ENCODE measurements at places on chromosomes 2 and 18.

GRCh38 chr18:79903787-79904356 is 47.6 kb downstream of the SLC66A2 start:
- DNase-seq, result no peak

DNA sequence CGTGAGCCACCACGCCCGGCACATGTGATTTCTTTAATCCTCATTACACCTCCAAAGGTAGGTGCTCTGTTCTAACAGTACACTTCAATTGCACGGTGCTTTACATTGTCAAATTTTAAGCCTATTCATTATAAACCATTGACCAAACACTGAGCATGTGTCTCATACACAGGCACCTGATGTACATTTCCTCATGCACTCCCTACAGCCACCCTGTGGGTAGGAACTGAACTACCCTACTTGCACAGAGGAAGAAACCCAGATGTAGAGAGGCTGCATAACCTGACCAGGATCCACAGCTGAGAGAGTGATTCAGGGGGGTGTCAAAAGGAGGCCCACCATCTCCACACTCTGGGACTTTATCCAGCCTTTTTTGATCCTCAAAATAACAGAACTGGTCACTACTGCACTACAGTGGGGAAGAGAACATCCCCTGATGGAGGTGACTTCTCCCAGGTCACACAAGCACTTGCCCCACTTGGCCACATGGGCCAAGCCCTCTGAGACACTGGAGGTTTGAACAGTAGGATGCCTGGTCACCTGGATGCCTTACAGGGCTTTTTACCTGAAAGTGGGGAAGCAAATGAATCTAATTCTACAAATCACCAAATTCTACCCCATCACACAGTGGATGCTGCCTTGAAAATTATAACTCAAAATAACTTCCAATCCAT is 6.9 kb upstream of the DPYSL5 start:
- DNase-seq, result no peak

DNA sequence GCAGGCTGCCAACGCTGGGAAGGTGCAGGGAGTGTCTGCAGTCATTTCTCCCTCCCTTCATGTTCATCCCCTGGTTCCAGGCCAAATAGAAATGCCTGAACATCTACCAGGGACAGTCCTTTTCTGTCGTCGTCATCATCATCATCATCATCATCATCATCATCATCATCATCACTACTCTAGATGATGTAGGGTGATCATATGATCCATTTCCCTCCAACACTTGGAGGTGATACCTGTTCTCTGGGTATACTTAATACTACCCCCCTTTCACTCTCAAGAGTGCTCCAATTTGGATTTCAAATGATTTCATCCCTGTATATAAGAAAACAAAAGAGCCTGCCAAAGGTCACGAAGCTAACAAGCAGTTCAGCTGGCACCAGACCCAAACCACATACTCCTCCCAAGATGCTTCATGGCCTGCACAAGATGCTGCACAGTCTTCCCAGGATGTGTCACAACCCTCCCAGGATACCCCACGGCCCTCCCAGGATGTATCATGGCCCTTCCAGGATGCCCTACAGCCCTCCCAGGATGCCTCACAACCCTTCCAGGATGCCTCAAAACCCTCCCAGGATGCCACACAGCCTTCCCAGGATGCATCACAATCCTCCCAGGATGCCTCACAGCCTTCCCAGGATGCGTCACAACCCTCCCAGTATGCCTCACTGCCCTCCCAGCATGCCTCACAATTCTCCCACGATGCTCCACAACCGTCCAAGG is 257.9 kb downstream of the DYSF start:
- DNase-seq, result no peak

DNA sequence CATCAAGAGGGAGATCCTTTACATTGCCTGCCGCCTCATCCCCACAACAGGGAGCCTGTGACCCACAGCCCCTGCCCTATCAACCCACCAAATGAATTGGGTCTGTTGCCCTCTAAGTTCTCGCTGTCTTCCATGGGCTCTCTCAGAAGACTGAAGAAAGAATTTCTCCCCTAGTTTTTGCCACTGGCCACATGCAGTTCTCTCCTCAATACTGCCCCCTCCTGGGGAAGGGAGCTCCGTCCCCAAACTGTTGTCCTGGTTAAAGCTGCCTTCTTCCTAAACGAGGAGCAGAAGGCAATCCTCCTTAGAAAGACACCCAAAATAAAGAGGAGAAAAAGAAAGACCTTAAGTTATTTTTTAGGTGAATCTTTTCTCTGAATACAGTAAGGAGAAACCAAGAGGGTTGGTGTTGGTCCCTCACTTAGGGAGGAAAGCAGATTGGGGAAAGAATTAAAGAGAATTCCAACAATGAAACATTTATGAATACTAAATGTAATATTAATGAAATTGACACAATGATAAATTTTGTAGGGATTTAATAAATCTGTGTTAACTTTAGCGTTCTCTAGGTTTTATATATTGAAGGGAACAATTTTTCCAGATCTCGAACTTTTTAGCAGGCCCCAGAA is 31.1 kb upstream of the SATB2 start:
- no peak for DNase-seq

DNA sequence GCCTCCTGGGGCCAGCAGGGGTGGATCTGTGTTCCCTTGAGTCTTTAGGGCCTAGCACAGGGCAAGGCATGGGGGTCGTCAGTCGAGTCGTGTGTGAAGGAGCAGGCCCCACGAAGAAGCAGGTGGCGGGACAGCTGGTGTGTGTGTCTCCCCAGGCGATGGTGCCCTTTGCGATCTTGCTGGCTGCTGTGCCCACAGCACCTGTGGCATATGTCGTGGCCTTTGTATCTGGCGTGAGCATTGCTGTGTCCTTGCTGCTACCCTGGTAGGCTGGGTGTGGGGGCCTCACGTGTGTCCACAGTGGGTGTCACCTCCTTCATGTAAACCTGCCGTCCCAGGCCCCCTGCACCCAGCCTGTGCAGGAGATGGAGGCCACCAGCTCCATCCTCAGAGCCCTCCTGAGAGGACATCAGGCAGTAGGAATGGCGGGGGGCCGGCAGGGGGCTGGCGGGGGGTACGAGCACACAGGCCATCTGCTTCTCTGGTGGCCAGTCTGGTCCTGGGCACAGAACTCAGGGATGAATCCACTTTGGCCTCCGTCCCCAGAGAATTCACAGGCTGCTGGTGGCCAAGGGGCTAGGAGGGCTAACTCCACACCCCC is 13.2 kb downstream of the MFSD2B start:
- DNase-seq, result no peak

GRCh38 chr2:71581026-71581425 is 127.7 kb downstream of the DYSF start:
- DNase-seq, result no peak

GRCh38 chr2:48414640-48414979 is 115.3 kb upstream of the STON1 start:
- DNase-seq, result no peak

DNA sequence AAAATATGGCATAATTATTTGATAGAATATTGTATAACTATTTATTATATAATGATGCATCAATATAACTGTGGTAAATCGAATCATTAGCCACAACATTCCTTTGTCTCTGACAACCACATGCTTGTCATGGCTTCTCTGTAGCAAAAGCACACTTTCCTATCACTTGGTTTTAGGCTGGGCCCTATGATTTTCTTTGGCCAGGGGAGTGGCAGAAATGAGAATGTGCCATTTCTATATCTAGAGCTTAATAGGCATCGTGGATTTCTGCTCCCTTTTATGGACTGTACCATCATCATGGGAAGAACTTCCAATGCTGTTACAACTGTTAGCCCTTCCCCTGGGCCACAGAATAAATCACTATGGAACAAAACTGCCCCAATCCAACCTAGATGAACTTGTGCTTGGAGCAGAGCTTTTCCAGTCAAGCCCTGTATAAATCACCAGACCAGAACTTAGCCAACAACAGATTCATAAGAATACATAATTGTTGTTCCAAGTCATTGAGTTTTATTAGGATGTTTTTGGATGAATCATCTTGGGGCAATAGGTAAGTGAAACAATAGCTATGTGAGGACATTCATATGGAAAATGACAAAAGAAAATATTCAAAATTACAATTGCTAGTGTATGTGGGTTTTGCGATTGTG is 715.8 kb downstream of the ERBB4 start:
- no peak for DNase-seq

DNA sequence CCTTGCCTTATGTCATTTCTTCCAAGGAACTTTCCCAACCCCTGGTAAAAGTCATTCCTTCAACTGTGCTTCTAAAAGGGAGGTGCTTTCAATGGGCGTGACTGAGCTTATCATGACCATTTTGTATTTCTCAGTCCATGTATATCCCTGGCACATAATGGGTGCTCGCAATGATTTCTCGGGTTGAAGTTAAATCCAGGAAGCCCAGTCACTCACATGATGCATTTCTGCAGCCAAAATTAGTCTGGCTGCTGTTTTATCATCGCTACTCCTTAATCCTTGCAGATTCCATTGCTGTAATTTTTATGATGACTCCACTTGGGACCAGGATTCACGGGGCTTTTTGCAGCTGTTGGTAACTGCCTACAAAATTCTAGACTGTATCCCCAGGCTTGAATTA is 25.9 kb upstream of the RFX8 start:
- no peak for DNase-seq

DNA sequence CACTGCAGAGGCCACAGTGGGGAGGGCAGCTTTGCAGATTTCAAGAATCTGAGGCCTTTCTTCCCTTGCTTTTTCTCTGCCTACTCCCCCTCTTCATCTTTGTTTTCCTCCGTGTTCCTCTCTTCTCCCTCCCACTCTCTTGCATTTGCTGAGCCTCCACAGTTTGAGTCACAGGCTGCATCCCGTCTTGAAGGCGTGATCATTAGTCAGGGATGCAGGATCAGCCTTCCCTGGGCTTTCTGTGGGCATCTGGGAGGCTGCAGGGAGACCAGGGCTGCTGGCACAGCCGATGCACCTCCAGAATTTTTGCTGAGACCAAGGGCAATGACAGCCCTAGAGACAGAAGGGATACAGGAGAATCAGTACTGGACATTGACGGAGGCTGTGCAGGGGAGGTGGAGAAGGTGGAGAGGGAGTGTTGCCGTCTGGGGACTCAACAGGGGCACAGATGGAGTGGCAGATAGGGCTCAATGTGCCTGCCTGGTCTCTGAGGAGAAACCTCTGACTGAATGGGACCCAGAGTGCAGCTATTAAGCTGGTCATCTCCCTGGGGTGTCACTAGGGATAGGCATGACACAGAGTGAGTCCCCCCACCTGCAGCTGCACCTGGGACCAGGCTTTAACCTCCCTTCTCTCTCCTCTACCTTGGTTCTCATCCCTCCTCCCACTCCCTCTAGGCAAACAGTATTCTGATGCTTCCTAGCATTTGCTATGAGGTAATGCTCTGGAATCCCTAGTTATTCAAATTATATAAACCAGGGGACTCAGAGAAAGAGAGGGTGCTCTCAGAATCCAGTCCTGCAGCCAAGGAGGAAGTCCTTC is 29.0 kb upstream of the DNAJC27 start:
- no peak for DNase-seq

DNA sequence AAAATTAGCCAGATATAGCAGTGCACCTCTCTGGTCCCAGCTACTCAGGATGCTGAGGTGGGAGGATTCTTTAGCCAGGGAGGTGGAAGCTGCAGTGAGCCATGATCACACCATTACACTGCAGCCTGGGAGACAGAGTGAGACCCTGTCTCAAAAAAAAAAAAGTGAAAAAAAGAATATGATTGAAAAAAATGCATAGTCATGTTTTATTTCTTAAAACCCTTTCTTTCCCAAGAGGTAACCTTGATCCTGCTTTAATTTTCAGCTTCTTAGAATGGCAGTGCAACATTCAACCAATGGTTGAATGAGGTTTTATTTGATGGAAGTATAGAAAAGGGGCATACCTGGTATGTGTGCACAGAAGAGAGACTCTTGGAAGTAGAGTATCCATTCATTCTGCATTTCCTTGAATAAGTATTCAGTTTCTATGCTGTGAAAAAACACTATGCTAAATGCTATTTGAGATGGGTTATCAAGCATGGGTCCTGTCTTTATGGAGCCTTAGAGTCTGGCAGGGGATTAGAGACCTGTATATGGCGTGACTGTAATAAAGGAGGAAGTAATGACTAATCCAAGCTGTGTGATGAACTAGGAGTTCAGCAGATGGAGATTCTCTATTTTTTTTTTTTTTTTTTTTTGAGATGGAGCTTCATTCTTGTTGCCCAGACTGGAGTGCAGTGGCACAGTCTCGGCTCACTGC is 146.3 kb downstream of the WDSUB1 start:
- no peak for DNase-seq

DNA sequence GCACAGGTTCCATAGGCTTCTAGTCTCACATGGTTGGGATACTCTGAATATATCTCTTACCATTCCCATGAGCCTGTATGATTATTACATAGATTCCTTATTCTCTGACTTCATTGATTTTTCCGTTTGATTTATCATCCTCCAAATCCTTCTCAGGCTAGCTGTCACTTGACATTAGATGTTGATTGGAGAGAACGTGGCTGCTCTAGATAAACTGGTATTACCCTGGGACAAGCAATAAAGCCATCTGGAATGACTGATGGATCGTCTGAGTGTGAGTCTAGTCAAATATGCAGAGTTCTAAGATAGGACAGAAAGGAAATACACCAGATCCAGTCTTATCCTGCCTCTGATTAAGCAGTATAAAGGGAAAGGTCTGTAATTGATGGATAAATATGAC is 325.6 kb upstream of the EPHA4 start:
- no peak for DNase-seq

DNA sequence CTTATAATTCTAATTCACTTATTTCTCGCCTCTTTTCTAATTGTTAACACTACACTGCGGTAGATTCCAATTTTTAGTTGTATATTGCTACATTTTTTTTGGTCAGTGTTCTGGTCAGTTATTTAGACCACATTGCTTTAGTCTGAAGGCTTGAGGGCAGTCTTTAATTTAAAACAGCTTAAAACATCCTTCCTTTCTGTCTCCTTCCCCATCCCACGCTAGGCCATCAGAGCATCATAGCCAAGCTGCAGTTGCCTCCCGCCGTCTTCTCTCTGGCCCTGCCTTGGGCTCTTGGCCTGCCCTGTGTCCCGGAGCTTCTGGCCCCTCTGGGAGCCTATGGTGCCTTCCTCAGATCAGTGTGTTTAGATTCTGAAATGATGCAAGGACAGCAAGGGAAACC is 52.6 kb upstream of the GLI2 start:
- no peak for DNase-seq

GRCh38 chr2:26059542-26059941 is 25.7 kb downstream of the RAB10 start:
- no peak for DNase-seq

GRCh38 chr18:13871701-13872100 is 43.6 kb downstream of the MC2R start:
- DNase-seq, result no peak

- no peak for DNase-seq
Observed at GRCh38 chr2:236671896-236672562, 102.4 kb downstream of the ACKR3 start.

DNA sequence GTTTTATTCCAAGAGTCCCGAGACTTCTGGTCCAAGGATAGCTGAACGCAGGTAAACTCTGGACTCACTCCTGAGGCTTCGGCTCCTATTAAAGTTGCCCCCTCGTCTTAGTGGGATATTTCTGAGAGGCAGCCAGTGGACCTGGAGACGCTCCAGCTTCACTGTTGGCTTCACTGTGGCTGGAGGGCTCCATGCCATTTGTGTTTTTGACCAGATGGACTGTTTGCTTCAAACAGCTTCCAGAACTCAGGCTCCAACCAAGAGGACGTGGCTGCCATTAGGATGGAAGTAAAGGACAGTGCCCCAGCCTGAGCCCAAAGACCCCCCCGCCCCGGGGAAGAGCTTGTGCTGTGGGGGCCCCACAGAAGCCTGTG is 94.4 kb upstream of the LDAH start:
- DNase-seq, result no peak
